ENCODE measurements at places on chromosomes 3 and 15.

GRCh38 chr3:98359993-98360675 is 6.5 kb downstream of the OR5K4 start:
- DNase-seq, result no peak

DNA sequence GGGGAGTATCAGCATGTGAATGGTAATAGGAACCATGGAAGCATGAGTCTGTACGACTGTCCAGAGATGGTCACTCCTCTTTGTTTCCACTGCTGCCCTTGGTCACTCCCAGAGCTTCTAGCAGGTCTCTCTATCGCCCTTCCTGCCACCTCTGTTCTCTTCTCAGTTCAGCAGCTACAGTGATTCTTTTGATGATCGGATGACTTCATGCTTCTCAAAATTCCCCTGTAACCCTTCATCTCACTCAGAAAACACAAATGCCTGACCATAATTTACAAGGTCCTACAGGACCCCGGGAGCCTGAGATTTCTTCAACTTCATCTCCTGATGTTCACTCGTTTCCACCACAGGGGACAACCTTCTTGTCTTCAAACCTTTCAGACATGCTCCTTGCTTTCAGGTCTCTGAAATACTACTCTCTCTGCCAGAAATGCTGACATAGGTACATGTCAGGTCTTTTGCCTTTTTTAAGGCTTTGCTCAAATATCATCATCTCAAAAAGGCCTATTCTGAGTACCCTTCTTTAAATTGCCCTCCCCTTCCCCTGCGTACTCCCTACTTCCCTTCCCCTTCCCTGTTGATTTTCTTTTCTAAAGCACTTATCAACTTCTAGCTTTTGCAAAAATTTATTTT is 42.1 kb upstream of the BHLHE40 start:
- DNase-seq, result no peak

DNA sequence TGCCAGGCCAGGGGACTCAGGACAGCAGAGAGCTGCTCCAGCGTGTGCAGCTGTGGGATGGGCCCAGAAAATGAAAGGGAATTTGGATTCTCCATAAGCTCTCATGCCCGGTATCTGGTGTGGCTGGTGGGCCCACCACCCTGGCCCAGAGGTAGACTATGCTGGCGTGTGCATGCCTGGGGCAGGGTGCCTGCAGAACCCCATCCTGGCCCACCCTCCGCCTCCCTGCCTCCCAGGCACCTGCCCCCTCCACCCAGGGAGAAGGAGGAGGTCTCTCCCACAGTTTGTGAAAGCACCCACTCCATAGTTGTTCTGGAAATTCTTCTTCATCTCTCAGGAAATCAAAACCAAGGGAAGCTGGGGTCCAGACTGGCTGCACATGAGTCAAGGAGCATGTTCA is 112.9 kb downstream of the ADCY5 start:
- no peak for DNase-seq

- DNase-seq, result peak; percentile 42
Observed at GRCh38 chr15:78389322-78389721, 48.7 kb upstream of the IREB2 start.

DNA sequence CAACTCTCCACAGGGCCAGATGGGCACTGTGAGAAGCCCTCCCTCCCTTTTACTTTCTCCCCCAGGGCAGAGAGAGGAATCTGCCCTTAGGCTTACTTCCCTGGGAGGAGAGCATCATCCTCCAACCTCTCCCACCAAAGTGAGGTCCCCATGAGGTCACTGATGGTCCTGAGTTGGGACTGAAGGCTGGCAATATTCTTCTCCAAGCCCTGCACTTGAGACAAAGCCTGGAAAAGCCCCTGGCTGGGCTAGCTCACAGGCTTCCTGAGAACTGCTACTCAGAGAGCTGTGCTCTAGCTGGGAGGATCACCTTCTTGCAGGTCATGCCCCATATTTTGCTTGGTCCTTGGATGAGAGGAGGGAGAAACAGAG is 110.0 kb upstream of the MEF2A start:
- no peak for DNase-seq

All from fibroblast of skin of right quadriceps (primary cell).